ENCODE measurements at places on chromosomes 12 and 14. TPM values are rescaled to one million over a fixed set of nuclear protein-coding genes. Genes with fewer than 3 reads are reported as not detected.

RNASE3 gene
- not detected for total RNA-seq

ISM2 gene
- not detected for total RNA-seq

PFKM gene
- 109 TPM for total RNA-seq

VRTN gene
- not detected for total RNA-seq

GPR68 gene
- 23.2 TPM for total RNA-seq

PLEKHD1 gene
- total RNA-seq: under 0.01 TPM

SCNN1A gene
- not detected for total RNA-seq

HHIPL1 gene
- 9.3 TPM for total RNA-seq

ALG10B gene
- 6.0 TPM for total RNA-seq

KRT72 gene
- not detected for total RNA-seq

Data from smooth muscle cell of trachea (primary cell).